ENCODE measurements at places on chromosomes 3 and 15.

- DNase-seq: no peak
These were observed 27.8 kb upstream of the AP4E1 start for GRCh38 chr15:50880651-50881114.

DNA sequence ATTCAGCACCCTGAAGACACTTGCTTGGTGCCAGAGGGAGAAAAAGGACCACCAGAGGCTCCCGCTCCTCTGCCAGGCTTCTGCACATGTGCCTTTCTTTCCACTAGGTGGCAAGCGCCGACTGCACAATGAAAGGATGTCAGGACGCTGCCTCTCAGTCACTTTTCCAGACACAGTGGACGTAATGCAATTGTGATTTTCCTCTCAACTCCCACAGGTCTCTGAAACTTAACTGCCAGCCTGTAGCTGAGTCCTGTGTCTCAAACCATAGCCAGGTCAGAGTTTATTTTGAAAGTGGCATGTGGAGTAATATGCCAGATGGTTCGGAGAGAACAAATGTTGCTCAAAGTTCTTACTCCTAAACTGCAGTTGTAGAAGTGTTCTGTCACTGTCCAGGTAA, 162.9 kb downstream of the ITPR1 start:
- no peak for DNase-seq

GRCh38 chr15:43930556-43930955, 103.8 kb downstream of the WDR76 start:
- no peak for DNase-seq

DNA sequence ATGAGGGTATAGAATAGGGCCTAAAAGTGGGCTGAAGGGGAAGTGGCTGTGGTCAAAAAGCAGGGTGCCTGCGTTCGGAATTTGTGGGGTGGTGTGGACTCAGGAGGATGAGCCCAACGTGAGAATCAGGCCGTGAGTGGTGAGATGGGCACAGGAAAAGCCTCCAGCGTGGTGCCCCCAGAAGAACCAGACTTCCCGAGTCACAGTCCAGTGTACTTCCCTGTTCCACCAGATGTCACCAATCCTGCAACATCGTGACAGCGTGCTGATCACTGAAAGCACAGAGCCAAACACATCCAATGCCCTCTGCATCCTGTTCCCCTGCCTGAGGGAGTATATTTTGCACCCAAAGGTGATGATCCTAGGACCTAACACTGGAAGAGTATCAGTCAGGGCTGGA, 20.8 kb upstream of the ACAN start:
- DNase-seq: no peak

DNA sequence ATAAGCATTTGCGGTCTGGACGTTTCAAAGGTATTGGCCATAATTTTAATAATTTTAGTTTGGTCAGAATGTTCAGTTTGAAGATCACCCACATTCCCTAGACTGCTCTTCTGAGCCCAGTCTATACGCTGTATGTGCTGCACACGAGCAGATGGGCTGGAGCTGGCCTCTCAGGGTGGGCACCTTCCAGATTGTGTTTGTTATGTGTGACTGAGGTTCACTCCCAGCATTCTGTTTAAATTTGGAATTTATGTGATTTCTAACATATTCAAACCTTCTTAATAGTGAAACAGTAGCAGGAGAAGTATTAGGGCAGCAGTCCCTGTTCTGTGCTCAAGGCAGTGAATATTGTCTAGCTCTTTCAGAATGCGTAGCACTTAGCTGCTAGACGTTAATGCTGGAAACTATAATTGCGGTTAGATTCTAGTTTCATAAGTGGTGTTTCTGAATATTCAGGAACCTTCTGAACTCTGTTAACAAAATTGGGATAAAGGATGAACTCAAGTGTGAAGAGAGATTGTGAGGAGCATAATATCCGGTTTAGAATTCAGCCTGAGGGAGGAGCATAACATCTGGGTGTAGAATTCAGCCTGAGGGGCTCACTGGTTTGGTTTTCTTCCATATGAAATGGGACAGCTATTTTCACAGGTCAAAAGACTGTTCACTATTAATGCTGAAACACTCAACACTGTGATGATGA, 68.6 kb upstream of the RPL35A start:
- DNase-seq: no peak

GRCh38 chr15:71452893-71453292, 337.6 kb downstream of the THSD4 start:
- DNase-seq: no peak

GRCh38 chr15:87746333-87746732, 510.2 kb downstream of the NTRK3 start:
- no peak for DNase-seq

DNA sequence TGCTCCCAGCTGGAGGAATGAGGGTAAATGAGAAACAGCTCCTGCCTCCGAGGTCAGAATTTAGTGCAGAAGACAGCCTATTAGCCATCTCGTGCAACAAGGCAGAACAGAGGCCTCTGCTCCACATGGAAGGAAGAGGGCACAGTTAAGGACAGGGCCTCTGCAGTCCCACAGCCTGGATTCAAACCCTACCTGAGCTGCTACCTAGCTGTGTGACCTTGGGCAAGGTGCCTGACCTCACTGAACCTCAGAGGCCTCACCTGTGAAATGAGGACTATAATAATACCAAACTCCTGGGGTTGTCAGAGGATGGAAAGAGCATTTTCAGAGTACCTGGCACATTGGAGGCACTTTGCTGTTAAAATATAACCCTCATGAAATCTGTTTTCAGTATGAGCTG, 285.7 kb upstream of the CTNNB1 start:
- no peak for DNase-seq

DNA sequence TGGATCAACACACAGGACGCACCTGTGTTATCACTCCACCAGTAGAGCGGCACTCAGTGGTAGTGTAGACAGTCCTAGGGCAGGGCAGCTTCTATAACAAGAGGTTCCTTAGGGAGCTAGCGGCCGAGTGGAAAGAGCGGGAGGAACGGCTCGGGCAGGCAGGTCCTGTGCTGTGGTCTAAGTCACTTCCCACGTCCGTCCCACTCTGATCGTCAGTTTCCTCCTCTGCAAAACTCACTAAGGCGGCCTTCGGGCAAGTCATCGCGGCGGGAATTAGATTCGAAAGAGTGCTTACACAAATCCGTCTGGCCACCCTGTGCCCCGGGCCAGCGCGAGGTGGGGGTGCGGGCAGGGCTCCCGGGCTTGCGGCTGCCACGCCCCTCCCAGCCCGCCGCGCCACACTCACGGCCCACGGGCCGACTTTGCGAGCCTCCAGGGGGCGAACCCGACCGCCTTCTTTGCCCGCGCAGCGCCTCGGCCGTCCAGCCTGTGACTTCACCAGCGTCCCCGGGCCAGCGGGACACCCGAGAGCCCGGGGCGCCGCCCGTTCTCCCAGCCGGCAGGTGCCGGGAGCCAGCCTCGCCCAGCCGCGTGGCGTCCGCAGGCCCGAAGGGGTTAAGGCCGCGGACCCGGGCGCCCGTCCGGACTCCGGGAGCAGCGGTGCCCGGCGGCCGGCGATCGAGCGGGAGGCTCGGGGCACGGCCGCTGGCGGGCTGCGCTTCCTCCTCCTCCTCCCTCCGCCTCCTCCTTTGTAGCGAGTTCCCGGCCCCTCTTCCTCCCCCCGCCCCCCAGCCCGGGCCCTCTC, 416 bp upstream of the CORO2B start:
- DNase-seq: no peak

- no peak for DNase-seq
These were observed 57.1 kb upstream of the ETV5 start for GRCh38 chr3:186166036-186166435.

GRCh38 chr3:52555056-52555455, 18.7 kb downstream of the UQCC5 start:
- no peak for DNase-seq

DNA sequence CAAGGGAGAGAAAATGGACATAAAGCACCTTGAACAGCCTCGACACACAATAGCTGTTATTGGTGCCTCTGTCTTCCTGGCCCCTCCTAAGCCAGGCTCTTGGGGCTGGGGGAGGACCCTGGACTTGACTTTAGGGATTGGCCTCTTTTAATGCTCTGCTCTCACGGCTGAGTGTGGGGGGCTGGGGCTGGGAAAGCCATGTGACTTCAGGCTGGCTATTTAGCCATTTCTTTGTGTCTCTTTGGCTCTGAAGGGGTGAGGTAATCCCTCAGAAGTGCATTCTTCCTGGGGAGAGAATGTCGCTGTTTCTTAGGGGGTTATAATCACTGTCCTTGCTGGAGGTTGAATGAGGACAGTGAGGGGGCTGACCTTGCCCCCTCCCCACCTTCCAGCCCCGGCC, 26.2 kb downstream of the MAGEF1 start:
- no peak for DNase-seq

DNA sequence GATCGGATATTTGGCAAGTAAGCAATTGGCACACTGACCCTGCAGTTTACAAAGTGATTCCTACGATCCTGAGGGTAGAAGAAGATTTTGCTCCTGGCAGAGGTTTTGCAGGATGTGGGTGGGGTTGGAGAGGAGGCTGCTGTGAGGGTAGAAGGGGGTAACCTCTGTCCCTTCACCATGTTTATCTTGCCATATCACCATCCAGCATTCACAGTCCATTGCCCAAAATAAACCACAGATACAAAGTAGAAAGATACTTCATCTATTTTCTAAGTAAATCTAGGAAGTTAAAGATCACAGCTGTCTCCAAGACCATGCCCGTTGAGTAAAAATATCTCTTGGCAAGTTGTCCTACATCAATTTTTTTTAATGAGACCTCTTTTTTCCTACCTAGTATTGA, 51.6 kb downstream of the LIPC start:
- no peak for DNase-seq

GRCh38 chr3:124751501-124751900, 21.2 kb downstream of the UMPS start:
- DNase-seq: no peak

- DNase-seq: no peak
These were observed 13.0 kb downstream of the DIS3L start for GRCh38 chr15:66306381-66306780.

GRCh38 chr3:52247409-52248164, 2.0 kb downstream of the PPM1M start:
- DNase-seq: no peak

DNA sequence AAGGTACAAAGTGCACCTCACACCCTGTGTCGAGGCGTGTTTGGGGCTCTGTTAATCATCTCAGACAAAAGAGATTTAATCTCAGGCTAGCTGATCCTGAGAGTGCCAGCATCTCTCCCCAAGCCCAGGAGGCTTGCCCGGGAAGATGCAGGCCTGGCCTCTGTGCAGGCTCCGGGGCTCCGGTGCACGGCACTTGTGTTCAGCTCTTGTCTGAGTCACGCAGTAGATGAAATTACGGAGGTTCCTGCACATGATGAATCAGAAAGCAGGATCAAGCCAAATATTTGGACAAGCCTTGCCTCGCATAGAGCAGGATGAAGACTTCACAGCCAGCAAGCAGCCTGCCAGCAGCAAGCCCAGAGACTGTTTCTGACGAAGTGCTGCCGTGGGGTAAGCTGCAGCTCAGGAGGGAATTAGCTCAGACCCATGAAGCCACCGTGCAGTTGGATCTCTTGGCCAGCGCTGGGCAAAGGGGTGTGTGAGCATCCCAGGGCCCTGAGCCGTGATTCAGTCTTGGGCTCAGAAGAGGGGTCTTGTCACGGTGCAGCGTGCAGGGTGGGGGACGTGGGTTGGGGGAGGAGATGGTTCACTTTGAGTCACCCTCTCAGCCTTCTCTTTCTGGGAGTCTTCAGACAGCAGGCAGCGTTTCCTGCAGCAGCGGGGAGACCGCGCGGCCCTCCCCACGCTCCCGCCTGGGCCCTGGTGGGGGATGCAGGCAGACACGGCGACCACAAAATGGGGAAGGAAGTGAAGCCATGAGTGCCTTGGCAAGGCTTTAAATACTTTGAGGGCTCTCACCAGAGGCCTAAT, 89.2 kb upstream of the MEF2A start:
- no peak for DNase-seq

GRCh38 chr15:57251941-57252340, 124.4 kb upstream of the CGNL1 start:
- no peak for DNase-seq

- no peak for DNase-seq
These were observed 61.5 kb downstream of the PRICKLE2 start for GRCh38 chr3:64163755-64164148.

- DNase-seq: no peak
These were observed 769.5 kb downstream of the AGBL1 start for GRCh38 chr15:86849136-86849535.

DNA sequence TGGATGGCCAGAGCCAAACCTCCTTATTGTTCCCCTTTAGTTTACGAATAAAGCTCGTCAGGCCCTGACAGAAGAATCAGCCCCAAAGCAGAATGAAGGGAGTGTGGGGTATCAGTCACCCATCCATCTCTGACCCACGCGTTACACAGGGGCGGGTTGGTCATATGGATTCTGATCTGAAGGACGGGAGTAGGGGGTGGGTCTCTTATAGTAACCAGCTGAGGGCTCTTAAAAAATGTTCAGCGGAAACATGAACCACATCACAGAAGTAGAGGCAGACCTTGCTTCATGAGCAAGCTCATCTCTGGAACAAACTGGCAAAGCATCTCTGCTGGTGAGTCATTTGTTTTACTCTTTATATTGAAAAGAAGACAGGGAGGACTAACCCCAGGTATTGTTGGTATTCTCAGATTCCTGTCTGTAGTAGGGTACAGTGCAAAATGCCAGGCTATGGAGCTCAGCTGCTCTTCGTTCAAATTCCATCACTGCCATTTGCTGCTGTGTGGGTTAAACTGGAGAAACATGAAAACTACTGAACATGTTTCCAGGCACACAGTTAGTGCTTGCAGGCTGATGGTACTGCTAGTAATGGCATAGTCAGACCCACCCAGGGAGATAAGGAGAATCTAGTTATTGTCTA, at the start of gene CXCR6:
Gene CXCR6, plus strand, starts transcription at position 258 of the 640 bp plus-strand sequence. CDS start 3,018 bp downstream, outside the sequence.
- peak; percentile 59 for DNase-seq

DNA sequence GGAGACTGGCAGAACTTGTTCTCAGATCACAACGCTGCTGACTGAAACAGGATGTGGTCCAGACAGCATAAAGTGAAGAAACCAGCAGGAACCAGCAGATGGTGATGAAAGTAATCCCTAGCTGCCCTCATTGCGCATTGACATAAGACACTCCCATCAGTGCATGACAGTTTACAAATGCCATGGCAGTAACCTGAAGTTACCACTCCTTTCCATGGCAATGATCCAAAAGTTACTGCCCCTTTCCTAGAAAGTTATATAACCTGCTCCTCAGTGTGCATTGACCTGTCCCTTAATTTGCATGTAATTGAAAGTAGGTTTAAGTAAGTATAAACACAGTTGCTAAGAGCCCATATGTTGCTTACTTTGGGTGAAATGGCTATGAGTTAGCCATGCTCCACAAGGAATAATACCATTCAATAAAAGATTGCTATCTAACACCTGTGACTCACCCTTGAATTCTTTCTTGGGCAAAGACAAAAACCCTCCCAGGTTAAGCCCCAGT, 149.1 kb upstream of the CD96 start:
- DNase-seq: peak; percentile 71

GRCh38 chr3:65924762-65925161, 114.0 kb downstream of the MAGI1 start:
- DNase-seq: no peak

- DNase-seq: no peak
These were observed 30.9 kb upstream of the SPSB4 start for GRCh38 chr3:141020143-141020830.

GRCh38 chr3:83514130-83514914, 1444.5 kb upstream of the CADM2 start:
- no peak for DNase-seq

GRCh38 chr3:186432189-186432588, 70.2 kb upstream of the DGKG start:
- no peak for DNase-seq

GRCh38 chr3:155190691-155191090, 102.8 kb downstream of the STRIT1 start:
- DNase-seq: no peak
